Bone marrow (tissue), 2 donors: ENCODE measurements at places on chromosomes 12 and 14.

- no peak for DNase-seq
These were observed 388.6 kb downstream of the RAD51B start for GRCh38 chr14:68208218-68208617.

DNA sequence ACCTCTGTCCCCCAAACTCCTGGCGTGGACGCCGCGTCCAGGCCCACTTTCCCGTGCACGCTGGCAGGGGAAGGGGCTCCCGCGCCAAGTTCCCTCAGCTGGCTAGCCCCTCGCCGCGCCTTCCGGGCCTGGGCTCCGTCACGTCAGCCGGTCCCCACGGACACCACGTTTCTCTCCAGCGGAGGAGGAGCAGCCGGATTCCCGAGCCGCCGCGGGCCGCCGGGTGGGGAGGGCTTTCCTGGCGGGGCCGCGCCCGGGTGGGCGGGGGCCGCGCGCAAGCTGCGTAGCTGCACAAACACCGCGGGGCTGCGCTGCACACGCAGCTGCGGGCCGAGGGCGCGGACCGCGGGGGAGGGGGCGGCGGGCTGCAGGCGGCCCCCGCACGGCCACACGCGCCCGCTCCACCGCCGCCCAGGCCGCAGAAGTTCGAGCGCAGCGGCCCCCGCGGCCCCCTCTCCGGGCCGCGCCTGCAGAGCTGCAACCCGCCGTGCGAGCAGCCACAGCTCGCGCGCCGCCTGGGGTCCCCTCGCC is 45.1 kb upstream of the PNMA1 start:
- DNase-seq = no peak

GRCh38 chr12:112842441-112842840 is 50.9 kb downstream of the RPH3A start:
- no peak for DNase-seq

DNA sequence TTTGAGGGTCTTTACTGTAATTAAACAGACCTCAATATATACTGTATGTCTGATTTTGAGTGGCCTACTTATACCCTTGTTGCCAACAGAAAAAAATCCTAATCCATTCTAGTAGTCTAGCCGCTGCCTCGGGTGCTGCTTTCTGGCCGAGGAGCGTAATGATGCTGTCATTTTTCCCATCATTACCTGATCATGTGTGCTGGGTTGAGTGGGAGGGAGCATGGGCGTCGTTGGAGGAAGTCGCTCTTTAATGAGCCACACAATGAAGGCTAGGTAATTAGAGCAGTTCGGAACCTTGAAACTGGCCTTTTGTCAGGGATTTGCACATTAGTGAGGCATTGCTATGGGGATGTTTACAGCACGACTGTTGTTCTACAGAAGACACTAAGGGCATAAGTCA is 76.1 kb upstream of the RFX4 start:
- DNase-seq = no peak

GRCh38 chr12:61846765-61847164 is 413.4 kb upstream of the USP15 start:
- no peak for DNase-seq
